Natural killer cell (primary cell): ENCODE measurements at places on chromosomes 13 and 19. TPM values are rescaled to one million over a fixed set of nuclear protein-coding genes. Genes with fewer than 3 reads are reported as not detected.

GRCh38 chr13:50422181-50423148 is 407.2 kb downstream of the KCNRG start:
- peak; percentile 56 for DNase-seq

- no peak for DNase-seq
Measured at GRCh38 chr13:83773961-83774360, 108.3 kb downstream of the SLITRK1 start.

Gene TSSK6
- 2.5 TPM for total RNA-seq

- DNase-seq, result no peak
Measured at GRCh38 chr13:23805122-23805521, 84.1 kb downstream of the MIPEP start.

Gene KCNJ14
- 1.2 TPM for total RNA-seq

Gene KLK2
- total RNA-seq, result not detected

- DNase-seq, result peak; percentile 88
Measured at GRCh38 chr13:30371649-30372265, 50.5 kb upstream of the UBE2L5 start.

- DNase-seq, result peak; percentile 71
Measured at GRCh38 chr13:110714797-110715394, 1.4 kb downstream of the ING1 start.

DNA sequence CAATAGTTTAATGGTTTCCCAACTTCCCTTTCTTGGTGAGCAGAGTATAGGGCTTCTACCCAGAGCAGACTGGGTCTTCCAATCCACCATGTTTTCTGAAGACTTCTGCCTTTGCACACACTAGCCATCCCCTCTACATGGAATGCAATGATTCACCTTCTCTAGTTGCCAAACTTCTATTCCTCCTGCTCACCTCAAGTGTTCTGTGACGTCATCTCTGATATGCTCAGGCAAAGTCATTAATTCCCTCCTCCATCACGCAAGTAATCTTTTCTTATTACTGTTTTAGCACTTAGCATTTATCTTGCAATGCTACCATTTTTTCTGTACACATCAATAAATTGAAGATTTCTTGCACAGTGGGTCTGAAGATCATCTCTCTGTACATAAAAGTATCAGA is 174.2 kb downstream of the RBM26 start:
- DNase-seq, result no peak

DNA sequence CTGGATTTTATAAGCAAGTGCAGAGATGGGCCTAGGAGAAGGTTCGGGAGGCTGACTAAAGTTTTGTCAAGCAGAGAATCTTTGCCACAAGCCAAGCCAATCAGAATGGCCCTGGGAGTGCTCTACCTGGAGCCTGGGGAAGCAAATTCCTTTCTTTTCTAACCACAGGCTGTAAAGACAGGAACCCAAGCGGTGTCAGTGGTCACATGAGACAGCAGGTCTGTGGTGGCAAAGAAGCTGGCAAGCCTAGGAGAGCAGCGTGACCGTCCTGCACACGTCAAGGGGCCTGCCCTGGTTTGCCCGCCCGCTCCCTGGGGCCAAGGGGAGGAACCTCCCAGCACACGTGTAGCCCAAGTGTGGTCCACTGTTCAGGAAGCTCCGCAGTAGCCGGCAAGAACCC is 90.8 kb downstream of the IPO5 start:
- no peak for DNase-seq

- DNase-seq, result no peak
Measured at GRCh38 chr13:58056426-58056825, 424.9 kb downstream of the PCDH17 start.

DNA sequence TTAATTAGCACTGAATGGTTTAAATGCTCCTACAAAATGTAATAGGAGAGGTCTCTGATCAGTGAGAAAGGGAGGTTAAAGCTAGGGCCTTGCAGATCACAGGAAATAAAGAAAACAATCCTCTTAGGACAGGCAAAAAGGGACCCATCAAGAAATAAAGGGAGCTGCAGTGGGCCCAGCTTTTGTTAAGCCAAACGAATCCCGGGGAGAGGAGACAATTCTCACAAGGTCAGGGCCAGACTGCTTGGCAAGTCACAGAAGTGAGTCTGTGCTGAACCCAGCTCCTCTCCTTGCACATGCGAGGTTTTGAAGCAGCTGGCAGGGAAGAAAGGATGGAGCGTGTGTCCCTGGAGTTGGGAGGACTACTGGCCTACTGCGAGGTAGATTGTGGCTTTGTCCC is 285.8 kb downstream of the COG6 start:
- no peak for DNase-seq

Gene ZNF814
- total RNA-seq, result 51.2 TPM

Gene LSR
- total RNA-seq, result 6.7 TPM

GRCh38 chr13:88068975-88069374 is 397.8 kb downstream of the SLITRK5 start:
- DNase-seq, result no peak

DNA sequence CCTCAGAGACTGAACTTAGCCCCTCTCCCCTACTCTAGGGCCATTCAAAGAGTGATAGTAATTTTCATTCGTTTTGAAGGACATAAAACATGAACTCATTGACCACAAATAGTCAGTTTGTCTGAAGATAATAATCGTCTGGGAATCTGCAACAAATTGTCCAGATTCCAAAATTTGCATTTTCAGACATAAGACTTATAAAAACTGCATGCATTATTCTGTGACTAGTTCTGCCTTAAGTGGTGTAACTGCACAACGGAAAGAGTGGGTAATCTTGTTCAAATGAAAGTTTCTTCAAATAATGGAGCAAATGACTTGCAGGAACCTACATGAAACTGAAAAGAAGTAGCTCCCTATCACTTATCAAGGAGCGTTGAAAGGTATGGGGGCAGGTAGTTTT is 8.4 kb downstream of the CSNK1A1L start:
- DNase-seq, result no peak

DNA sequence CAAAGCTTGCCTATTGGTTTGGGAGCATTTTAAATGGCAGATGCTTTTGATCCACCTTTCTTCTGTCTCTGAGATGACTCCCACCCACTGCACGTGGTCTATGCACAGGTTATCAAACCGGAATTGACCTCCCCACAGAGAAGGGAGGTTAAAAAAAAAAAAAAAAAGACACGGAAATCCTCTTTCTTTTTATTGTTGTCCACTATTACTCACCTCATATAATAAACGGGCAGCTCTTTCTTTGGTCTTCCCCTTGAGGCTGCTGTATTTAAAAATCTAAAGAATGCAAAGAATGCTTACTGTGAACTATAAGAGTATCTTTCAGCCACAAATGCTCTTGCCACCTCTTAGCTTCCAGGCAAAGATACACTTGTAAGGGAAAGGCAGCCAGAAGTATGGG is 329.7 kb downstream of the NDFIP2 start:
- no peak for DNase-seq

Gene KLF2
- total RNA-seq, result 246 TPM

- DNase-seq, result no peak
Measured at GRCh38 chr19:38661136-38661535, 13.7 kb downstream of the ACTN4 start.

DNA sequence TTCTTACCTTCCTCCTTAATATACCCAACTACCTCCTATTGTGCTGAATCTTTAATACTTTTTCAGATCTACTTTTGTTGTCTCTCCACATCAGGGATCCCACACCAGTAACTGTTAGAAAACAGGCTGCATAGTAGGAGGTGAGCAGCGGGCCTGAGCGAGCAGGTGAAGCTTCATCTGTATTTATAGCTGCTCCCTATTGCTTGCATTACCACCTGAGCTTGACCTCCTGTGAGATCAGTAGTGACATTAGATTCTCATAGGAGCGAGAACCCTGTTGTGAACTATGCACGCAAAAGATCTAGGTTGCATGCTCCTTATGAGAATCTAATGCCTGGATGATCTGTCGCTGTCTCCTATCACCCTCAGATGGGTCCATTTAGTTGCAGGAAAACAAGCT is 279.8 kb downstream of the DIAPH3 start:
- no peak for DNase-seq

DNA sequence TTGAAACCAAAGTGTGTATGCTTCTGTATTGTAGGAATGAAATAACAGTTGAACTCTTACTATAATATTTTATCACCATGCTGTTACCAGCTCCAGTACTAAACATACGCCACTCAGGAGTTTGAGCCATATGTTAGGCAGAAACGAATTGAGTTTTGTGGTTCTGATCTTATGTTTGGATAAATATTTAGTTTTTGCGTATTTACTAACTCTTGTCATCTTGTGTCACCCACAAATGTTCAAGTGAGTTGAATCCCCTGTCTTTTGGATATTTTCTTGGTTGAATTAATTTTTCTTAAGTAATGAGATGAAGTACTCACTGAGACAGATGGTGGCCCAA is 1.5 kb downstream of the FNDC3A start:
- no peak for DNase-seq

Gene N4BP2L2
- total RNA-seq, result 195 TPM

- DNase-seq, result no peak
Measured at GRCh38 chr13:44211704-44212346, 161.8 kb upstream of the SERP2 start.
